Liver (tissue), 10 donors: ENCODE measurements at places on chromosomes 7 and 10. TPM values are rescaled to one million over a fixed set of nuclear protein-coding genes. Genes with fewer than 3 reads are reported as not detected.

GPRIN2 gene
- total RNA-seq: 1.3 TPM

DNA sequence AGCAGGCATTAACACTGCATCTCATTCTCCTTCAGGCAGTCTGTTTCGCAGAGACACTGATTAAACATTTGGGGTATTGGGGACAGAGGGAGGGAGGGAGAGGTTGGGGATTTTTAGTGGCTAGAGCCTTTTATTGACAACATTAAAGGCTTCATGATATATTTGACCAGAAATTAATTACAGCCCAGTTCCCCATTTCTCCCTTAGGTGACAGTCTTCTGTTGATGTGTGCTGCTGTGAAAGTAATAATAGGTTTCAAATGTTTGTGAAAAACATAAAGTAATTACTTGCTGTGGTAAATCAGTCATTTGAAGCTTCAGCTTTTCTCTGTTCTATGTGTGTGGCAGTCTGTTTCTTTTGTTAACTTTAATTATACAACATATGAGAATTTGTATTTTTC, 105.3 kb upstream of the LRGUK start:
- DNase-seq: no peak

DNA sequence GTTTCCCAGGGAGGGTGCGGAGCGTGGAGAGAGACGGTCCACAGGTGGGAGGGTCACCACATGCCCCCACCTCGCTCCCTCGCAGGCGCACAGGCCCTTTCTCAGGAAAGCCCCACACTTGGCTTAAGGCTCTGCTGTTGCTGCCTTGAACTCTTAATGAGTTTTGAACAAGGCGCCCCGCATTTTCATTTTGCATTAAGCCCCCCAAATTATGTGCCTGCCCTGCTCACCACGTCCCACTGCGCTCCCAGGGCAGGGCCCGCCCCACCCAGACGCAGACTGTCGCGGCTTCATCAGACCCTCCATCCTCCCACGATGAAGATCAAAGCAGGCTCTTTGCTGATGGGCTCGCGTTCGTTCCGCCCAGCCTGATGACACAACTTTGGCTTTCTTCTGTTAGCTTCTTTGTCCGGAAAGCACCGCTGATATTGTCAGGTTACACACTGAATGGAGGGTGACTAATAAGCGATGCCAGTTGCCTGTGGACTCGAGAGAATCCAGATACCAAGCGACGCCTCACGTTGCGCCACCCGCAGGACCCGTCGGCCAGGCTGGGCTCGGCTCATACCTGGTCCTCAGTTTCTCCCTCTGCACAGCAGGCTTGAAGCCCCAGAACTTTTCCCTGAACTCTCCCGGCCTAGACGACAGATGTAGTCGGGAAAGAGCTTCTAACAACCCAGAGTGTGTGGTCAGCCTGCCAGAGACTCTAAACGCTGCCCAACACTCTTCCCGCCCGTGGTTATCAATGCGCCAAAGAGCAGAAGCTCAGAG, 9.5 kb downstream of the CALML3 start:
- no peak for DNase-seq

DNA sequence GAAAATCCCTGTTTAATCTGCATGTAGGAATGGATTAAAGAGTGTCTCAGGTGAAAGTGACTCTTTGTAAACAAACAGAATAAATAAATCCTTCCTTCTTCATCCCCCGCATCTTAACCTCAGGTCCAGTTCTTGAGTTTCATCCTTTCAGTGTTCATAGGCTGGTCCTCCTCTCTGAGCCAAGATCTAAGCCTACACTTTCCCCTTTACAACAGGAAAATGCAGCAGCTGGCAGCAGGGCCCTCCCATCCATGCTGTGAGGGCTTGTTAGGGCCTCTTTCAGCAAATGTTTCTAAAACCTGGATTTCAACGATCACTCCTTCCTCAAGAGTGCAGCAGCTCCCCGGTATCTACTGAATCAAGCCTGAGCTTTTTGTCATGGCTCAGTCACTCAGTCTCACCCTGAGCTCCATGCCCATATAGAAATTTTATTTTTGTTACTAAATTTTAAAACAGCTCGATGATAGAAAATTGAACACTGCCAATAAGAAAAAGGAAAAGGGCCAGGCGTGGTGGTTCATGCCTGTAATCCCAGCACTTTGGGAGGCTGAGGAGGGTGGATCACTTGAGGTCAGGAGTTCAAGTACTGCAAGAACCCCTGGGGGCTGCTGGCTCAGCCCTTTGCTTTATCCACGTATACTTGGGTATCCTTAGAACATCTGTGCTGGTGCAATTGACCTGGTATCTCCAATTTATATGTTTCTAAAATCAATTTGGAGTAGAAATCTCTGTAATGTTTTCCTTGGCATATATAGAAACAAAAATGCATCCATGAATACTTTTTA, 15.6 kb downstream of the BLNK start:
- DNase-seq: no peak

DKK1 gene
- total RNA-seq: 1.1 TPM

DNA sequence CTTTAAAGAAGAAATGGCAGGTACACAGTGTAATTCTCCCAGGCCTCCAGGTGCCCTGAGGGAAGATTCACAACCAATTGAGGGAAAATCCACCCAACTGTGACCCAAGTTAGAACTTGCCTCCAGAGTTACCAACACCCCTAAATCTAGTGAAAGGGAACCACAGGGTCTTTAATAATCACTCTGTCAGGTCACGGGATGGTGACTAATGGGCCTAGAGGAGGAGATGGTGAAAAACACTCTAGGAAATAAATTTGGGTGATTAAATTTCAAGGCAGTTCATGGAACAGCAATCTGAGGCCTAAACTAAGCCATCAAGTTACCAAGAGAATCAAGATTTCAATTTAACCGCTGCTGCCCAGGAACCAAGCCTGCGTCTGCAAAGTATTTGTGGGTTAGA, 26.7 kb upstream of the SLF2 start:
- DNase-seq: no peak

OR2A12 gene
- total RNA-seq: not detected

DNA sequence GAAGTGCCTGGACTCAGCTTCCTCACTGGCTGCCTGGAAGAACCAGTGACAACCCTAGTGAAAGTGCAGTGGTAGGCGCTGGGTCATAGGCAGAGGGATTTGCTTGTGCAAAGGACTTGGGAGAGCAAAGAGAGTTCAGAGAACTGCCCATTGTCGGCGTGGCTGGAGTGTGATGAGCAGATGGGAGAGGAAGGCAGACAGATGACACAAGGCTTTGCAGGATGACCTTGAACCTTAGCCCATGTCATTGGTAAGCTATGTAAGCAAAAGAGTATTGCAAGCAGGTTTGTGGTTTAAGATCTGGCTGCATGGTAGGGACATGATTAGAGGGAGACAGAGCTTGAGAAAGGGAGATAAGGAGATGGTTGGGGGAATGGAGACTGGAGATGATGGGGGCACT, 35.3 kb upstream of the NOBOX start:
- DNase-seq: no peak

- DNase-seq: no peak
These were observed 37.2 kb downstream of the FIGNL1 start for GRCh38 chr7:50412973-50413372.

INMT gene
- total RNA-seq: 130 TPM

ANXA8 gene
- 0.09 TPM for total RNA-seq

GRCh38 chr7:115475206-115475605, 553.3 kb downstream of the MDFIC start:
- no peak for DNase-seq

DNA sequence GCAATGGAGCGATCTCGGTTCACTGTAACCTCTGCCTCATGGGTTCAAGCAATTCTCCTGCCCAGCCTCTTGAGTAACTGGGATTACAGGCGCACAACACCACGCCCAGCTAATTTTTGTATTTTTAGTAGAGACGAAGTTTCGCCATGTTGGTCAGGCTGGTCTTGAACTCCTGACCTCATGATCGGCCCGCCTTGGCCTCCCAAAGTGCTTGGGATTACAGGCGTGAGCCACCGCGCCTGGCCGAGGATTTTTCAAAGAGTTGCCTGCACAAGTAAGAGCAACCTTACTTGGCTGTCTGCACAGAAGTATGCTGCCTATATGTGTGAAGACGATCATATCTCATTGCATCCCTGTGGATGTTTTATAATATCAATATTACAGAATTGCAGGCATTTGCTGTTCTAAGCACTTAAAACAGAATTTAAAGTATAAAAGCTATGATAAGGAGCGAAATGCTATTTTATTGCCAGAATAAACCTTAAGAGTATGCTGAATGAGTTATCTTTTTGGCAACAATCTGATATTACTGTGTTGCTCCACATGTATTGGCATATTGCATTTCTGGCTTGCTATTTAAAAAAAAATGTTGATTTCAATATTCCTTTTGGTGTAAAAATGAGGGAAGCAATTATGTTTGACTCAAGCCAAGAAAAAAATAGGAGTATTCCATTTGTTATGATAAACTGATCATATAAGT, 379.4 kb upstream of the SEMA3D start:
- no peak for DNase-seq

EIF5AL1 gene
- total RNA-seq: 0.05 TPM

CALCR gene
- not detected for total RNA-seq

DNA sequence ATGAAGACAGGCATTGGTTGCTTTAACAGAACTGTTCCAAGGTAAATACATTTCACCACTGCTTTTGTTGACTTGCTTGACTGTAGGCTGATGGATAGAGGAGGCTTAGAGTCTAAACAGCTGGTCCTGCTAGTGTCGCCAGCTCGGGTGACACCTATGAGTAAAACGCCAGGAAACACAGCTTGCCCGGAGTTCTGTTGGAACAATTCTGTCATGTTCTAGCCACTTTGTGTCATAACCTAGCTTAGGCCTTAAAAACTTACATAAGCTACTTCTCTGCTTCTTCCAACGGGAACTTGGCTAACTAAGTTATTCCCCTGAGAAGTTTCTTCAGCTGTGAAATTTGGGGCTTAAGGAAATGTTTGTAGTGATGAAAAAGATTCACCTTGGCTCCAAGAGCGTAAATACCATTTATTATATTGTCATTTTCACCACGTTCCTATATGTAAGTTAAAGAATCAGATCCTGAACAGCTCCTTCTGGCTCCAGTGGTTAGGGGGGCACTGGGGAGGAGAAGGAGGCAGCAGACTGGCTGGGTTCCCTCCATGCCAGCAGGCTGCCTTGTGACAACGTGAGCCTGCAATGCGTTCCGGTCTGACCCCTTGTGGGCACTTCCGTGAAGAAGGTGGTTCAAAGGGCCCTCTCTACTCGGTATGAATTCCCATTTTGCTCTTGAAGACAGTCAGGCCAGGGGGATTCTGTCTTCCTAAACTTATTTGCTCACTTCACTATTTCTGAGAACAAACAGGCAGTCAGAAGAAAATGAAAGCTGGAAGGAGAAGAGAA, 253.2 kb downstream of the BMPER start:
- DNase-seq: no peak

DNA sequence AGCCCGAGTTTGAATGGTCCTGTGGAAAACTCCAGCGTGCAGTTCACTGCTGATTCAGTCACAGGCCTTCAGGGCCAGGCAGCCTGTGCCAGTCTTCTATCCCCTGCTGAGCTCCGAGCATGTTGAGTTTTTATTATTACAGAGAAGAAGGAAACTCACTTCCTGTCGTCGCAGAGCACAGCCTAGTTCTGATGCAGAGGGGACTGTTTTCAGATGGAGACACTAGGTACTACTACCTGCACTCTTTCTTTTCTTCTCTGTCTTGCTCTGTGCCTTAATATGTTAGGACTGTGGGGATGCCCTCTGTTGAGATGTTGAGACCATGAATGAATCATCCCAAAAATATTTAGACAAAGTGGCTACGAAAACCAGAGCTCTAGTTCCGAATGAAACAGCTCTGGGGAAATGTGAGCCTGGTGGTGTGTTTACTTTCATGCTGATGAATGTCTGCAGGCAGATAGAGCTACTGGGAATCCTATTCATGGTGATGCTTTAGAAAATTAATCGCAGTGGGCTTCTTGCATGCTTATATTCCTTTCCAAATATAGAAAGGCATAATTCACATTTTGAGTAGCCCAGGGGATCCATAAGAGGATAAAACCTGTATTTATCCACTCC, 29.6 kb downstream of the CASP7 start:
- no peak for DNase-seq

- peak; percentile 93 for DNase-seq
These were observed 109.7 kb downstream of the RALA start for GRCh38 chr7:39732837-39733804.

- no peak for DNase-seq
These were observed 381.6 kb downstream of the PARD3 start for GRCh38 chr10:34433241-34434076.

TBXAS1 gene
- total RNA-seq: 22.4 TPM

DNA sequence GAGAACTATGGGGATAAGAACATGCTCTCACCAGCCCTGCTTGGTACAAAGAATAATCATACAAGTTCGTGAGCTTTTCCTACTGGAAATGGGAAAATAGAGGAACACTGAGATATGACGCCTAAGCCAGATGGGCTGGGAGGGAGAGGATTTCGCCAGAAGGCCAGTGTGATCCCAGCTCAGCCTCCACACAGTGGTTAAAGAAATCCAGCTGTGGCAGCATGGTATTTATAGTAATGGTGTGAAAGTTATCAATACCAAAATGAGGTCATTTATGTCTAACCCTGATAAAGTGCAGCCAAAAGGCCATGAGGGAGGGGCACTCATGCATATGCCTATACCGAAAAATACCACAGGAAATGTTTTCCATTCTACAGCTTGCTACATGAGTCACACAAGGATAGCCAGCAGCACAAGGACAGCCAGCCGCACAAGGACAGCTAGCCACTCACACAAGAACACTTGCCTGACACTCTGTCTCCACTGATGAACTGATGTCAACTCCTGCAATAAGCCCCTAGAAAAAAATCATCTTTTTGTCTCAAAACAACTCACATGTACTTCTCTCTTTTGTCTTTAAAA, 49.4 kb downstream of the FRMPD2 start:
- DNase-seq: no peak

DNA sequence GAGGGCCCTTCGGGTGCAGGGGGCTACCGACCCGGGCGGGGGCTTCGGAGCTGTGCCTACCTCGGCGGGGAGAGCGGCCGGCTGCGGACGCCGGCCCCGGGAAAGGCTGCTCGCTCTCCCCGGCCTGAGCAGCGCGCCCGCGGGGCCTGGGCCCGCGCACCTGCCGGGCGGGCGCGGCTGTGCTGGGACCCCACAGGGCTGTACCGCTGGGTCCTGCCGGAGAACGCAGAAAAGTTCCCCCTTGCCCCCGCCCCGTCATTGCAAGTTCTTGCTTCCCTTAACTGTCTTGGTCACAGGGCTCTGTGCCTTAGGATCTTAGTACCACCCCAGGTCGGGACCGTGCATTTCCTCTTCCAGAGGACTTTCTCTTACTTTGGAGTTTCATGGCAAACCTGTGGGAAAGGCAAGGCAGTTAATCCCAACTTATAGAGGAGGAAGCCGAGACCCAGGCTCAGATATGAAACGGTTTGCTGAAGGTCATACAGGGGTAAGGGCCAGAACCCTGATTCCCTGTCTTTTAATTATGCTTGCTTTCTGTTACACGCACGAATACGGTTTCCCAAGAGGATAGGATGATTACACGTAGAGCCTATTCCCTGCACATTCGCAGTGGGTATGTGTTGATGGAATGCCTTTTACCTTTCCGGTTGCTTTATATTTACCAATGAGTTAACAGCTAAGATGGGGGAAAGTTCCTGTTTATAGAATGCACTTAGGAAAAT, 652 bp downstream of the PCGF5 start:
- DNase-seq: peak; percentile 57

GRCh38 chr10:126104767-126105166, 208.4 kb downstream of the FANK1 start:
- no peak for DNase-seq

SPACDR gene
- total RNA-seq: 0.17 TPM
